Mucosa of descending colon (tissue), 3 donors: ENCODE measurements at places on chromosomes 5 and 9. TPM values are rescaled to one million over a fixed set of nuclear protein-coding genes. Genes with fewer than 3 reads are reported as not detected.

DNA sequence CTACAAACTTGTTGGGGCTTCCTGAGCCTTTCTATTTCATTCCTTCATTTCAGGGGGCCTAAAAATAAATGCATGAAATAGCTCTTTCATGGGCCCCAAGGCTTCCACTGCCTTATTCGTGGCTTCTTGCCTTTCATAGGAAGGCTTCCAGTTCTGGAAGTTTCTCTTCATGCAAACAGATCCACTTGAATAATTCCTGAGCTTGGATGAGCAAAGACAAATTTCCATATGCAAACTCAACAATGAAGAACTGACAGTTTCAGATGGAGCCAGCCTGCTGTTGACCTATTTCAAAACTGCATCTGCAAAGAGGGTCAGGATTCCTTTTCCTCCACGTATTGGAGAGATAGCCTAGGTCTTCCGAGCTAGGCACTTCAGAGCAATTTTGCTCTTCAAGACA lies 142.1 kb downstream of the MLLT3 start:
- no peak for DNase-seq

- no peak for DNase-seq
Observed at GRCh38 chr9:137369061-137369787, 53.7 kb downstream of the EXD3 start.

DNA sequence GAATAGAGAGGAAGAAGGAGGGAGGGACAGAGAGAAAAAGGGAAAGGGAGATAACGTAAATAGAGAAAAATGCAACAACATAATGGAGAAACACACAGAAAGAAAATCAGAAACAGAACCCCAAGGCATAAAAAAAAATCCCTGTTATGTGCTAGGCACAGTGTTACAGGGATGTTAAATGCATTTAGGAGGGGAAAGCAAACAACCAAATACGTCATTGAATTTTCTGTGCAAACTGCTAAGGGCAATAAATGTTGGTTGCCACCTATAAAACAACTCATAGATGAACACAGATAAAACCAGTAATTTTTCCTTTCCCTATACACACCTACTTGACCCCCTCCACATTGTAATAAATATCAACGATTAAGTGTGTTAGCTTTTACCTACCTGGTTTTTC lies 51.3 kb upstream of the ASTN2 start:
- no peak for DNase-seq

DNA sequence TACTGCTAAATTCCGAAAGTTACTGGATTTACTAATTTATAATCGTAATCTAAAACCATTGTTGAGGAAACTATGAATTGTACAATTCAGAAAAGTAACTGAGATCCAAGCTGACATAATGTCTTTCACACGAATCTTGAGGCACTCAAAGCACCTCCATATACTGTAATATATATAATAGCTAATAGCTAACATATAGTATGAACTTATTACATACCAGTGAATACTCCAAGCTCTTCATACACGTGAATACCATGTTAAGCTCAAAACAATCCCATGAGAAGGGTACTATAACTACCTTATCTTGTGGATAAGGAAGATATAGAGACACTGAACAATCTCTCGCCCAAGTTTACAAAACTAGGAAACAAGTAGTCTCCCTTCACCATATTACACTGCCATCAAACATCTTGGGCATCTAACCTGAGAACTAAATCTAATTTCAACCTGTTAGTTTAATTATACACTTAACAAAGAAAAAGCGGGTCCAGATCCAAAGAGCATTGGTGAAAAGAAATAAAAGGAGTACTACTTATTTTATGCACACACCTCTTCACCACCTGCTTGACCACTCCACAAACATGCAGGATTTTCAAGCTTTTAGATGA lies 1.0 kb downstream of the NUDCD2 start:
- no peak for DNase-seq

The SLC25A46 gene
- total RNA-seq: 49.1 TPM

The MUSK gene
- 5.6 TPM for total RNA-seq
